Hematopoietic multipotent progenitor cell treated with erythropoietin and hydrocortisone succinate and interleukin-3 and kit ligand, for 6 days (in vitro differentiated cells): ENCODE measurements at places on chromosomes 2 and 18.

GRCh38 chr2:112583497-112584133, 794 bp upstream of the CHCHD5 start:
- peak; percentile 37 for DNase-seq

GRCh38 chr2:235502336-235502735, 8.5 kb downstream of the AGAP1 start:
- no peak for DNase-seq

DNA sequence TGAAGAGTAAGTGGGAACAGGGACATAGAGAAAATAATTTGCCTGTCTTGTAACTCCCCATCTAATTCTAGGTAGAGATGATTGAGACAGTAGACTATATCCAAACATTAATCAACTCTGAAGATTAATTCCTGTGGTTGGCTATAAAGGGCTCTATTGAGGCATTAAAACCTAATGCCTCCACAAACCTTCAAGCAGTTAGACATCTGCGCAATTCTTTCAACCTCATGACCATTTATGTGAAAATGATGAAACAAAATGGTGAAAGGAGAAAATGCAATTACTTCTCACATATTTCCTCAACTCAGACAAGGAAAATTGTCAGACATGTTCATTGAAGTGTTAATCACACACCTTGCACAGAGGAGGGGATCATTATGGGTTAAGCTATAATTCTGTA, 164.5 kb upstream of the MYT1L start:
- DNase-seq, result no peak

GRCh38 chr2:137747509-137747908, 216.8 kb upstream of the HNMT start:
- DNase-seq, result no peak

DNA sequence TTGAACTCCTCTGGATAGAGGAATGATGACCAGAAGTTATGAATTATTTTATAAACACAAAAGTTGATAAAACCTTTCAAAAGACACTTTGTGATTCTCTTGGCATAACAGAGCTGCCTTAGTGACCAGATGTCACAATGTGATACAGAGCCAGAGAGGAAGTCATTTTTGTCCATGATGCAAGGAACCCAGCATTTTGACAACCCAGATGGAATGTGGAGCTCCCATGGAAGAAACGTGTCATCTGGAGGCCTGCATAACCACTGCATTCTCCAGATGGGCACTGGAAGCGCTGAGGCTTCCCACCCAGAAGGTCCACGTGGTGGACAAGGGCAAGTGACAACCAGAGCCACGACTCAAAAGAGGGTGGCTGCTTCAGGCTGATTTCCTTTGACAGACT, 30.1 kb downstream of the HRH4 start:
- peak; percentile 57 for DNase-seq

DNA sequence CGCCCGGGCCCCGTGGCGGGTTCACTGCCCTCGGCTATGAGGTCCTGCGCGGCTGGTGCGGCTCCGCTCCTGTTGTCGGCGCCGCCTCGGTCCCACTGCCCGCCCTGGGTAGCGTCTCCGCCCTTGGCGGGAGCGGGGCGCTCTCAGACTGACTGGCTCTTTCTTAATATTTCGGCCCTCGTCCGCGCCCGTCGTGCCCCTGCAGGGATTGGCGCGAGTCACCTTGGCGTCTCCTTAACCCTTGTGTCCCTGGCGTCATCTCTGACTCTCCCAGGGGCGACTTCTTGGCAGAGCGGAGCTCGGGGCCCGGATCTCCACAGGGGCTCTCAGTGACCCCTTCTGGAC, 1.3 kb downstream of the PTMA start:
- DNase-seq, result peak; percentile 61

- no peak for DNase-seq
Measured at GRCh38 chr18:62018034-62018758, 125.4 kb upstream of the RNF152 start.
